ENCODE measurements at places on chromosomes 1 and 21. TPM values are rescaled to one million over a fixed set of nuclear protein-coding genes. Genes with fewer than 3 reads are reported as not detected.
A peak's percentile ranks its signal among the peaks of the same experiment; 100 is the strongest.

DNA sequence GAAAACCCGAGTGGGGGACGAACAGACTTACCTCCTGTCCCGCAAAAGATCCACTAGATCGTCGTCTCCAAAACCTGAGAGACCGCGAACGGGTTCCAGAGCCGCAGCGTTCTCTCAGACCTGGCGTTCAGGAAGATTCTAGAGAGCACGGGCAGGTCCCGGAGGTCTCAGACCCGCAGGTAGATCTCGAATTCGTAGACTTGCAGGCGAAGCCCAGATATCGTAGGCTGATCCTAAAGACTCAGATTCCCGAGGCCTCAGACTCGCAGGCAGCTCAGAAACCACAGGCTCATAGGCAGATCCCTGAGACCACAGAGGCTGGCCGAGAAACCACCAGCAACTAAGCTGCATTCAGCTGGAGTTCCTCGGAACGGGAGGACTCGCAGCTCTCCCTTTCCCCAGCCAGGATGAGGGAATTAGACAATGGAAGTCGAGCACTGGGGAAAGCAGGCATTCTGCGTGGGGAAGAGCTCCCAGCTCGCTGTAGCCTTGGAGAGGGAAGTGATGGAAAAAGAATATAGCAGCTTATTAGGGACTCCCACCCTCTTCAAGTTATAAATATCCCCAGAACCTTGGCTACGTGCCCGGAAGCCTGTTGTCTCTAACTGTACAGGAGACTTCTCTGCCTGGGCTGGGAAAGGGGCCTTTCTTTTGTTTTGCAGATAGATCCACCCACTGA is at the start of gene ZNF436:
ZNF436 (minus strand) TSS at position 502 of the 679 bp plus-strand sequence. CDS start 1,831 bp downstream, outside the sequence.
- peak; percentile 90 for DNase-seq

- DNase-seq = peak; percentile 62
These were observed 109.7 kb upstream of the ZBTB40 start for GRCh38 chr1:22341791-22342605.

- DNase-seq = no peak
These were observed 131.9 kb downstream of the BACH1 start for GRCh38 chr21:29430576-29430975.

DNA sequence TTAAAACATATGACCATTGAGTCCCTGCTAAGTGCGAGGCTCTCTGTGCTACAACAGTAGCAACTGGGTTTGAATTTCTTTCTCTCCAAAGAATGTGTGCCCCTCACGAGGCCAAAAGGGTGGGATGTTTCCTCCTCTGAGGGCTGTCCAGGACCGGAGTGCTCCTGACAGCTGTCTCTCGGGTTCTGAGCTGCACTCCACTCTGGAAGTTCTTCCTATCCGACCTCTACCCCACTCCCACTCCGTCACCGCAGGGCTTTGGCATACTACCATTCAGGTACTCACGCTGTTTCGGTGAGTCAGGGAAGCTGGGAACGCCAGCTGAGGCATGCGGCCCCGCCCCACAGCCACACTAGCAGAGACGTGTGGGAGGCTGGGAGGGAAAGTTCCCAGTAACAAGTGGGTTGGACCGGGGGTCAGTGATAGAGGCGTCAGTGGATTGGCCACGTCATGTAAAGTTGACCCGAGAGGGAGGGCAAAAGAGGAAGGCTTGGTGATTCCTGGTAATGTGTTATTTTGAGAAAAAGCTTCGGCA is 705 bp upstream of the SLC50A1 start:
- DNase-seq = peak; percentile 92

RERE gene
- total RNA-seq = 175 TPM

RGS8 gene
- not detected for total RNA-seq

All from right cardiac atrium (tissue), 5 donors.